Activated naive CD8-positive, alpha-beta T cell treated with anti-CD3 and anti-CD28 coated beads, Interleukin-2, amount 50 U/mL, for 16 hours (primary cell): ENCODE measurements at places on chromosomes 4 and X.

DNA sequence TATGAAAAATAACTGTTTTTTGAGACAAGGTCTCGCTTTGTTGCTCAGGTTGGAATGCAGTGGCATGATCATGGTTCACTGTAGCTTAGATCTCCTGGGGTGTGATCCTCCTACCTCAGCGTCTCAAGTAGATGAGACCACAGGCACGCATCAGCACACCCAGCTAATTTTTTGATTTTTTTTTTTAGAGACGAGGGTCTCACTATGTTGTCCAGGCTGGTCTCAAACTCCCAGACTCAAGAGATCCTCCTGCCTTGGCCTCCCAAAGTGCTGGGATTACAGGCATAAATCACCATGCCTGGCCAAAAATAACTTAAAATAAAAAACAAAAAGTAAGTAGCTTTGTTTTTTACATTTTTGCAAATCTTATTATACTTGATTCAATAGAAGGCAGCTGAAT, 63.3 kb downstream of the NOCT start:
- DNase-seq: no peak

GRCh38 chrX:120016068-120016441, 61.4 kb downstream of the RHOXF2B start:
- DNase-seq: no peak

DNA sequence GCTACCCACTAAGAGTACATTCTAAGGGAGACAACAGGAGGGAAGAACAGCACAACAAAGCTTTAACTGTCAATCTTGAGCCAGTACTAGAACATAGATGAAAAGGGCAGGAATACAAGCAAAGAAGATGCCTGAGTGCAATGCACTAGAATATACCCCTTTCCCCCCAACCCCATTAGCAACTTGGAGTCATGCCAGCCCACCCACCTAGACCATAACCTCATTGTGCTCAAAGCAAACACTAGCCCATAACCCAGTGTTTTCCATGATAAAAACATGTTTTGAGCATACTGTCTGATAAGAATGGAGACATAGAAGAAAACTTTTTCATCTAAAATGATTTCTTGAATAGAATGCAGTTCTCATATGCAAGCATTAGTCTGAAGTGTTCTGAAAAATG, 183.2 kb downstream of the RAP1GDS1 start:
- DNase-seq: no peak

DNA sequence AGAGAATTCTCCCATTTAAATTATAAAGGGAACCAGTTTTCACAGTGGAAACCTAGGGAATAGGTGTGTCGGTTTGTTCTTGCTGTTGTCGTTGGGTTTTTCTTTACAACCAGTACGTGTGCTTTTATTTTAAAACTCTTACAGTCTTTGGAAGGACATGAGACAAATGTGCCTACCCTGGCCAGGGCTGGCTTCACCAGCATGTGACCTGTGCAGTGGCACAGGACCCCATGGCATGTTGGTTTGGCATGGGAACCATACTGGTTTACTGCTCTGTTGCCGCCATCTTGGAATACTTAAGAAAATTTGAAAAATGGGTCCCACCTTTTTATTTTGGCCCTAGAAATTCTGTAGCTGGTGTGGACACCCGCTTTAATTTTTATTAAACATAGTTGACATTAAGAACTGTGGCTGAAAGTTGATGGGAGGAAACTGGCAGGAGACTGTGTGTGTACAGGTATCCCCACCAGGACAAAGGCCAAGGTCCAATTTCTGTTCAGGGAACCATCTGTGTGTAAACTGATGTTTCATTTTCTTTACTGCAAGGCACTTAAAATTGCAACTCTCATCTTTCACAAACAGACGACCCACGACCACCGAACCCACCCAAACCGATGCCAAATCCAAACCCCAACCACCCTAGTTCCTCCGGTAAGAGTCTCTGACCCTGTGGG, 28.8 kb downstream of the CD99 start:
- DNase-seq: no peak

DNA sequence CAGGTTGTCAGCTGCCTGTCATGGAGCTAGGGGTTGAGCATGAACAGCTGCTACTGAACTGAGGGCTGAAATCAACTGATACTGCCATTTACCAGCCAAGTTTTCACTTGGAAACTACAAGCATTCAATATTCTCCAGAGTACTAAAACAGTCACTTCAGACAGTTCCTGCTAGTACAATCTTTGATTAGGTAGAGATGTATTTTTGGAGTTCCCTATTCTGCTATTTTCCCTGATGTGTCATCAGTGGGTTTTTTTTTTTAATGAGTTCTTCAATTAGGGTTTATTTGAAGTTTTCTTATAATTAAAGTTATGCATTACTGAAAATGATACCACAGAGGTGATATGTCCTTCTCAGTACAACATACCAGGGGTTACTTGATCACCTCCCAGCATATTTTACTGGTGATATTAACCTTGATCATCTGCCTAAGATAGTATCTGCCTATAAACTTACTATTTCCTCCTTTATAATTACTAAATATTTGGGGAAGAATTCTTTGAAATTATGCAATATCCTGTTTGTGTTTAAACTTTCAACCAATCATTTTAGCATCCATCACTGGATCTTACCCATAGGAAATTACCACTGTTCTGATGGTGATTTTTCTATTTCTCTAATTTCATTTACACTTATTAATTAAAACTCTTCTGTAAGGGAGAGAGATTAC, 13.6 kb downstream of the PDCL2 start:
- DNase-seq: no peak

- DNase-seq: no peak
These were observed 247.1 kb upstream of the PITX2 start for GRCh38 chr4:110869862-110870572.

DNA sequence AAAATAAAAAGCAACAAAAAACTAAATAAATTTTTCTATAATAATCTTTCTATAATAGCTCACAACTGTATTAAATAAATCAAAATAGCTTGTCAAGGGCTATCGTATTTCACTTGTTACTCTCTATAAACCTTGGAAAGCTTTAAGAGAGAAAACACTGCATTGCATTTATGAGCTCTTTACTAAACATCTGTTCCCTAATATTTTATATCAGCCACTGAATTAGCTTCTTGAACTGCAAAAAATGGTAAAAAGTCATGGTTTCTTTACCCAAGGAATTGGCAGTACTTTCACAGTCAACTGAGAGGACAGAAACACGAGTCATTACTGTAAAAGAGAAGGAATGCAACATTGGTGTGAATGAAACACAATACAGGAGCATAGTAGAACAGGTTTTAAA, 671.2 kb downstream of the PCDH18 start:
- no peak for DNase-seq
